CD8-positive, alpha-beta memory T cell (primary cell): ENCODE measurements at places on chromosomes 4 and X. TPM values are rescaled to one million over a fixed set of nuclear protein-coding genes. Genes with fewer than 3 reads are reported as not detected.

- DNase-seq: no peak
Measured at GRCh38 chr4:5033281-5033841, 14.1 kb upstream of the CYTL1 start.

RPS6KA6 gene
- total RNA-seq: 0.35 TPM

GRCh38 chr4:121266982-121267381, 102.9 kb upstream of the TNIP3 start:
- DNase-seq: no peak

- DNase-seq: no peak
Measured at GRCh38 chr4:146435962-146436361, 85.8 kb downstream of the SLC10A7 start.

TCEAL2 gene
- not detected for total RNA-seq

- no peak for DNase-seq
Measured at GRCh38 chrX:13285229-13285628, 34.6 kb downstream of the ATXN3L start.

SUPT20HL1 gene
- total RNA-seq: not detected

- no peak for DNase-seq
Measured at GRCh38 chr4:128916832-128917231, 107.3 kb downstream of the JADE1 start.

SEL1L3 gene
- total RNA-seq: 36.4 TPM

ALB gene
- total RNA-seq: not detected

SHROOM4 gene
- not detected for total RNA-seq

- DNase-seq: no peak
Measured at GRCh38 chr4:161650812-161651211, 513.0 kb downstream of the FSTL5 start.

DNA sequence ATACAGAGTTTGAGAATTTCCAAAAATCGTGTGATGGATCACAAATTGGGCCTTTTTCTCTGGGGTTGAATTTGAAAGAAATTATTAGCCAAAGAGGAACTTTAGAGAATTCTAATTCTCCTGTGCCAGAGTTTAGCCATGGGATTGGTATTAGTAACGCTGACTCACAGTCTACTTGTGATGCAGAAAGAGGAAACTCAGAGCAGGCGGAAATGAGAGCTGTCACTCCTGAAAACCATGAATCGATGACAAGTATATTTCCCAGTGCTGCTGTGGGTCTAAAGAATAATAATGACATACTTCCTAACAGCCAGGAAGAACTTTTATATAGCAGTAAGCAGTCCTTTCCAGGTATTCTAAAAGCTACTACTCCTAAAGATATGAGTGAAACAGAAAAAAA, 64.9 kb downstream of the N4BP2 start:
- no peak for DNase-seq

RBMXL3 gene
- total RNA-seq: not detected
